ENCODE measurements at places on chromosomes 3 and 15.

- DNase-seq: no peak
These were observed 71.0 kb upstream of the ZNF280D start for GRCh38 chr15:56804279-56804678.

GRCh38 chr3:12175137-12175593 is 16.5 kb upstream of the TIMP4 start:
- DNase-seq: peak; percentile 63

GRCh38 chr3:141123677-141124410 is 72.7 kb downstream of the SPSB4 start:
- DNase-seq: no peak

GRCh38 chr15:52790169-52790708 is at the start of gene ONECUT1:
Gene ONECUT1, minus strand, starts transcription at chr15:52790336. Its CDS starts 452 bp downstream, at chr15:52789884.
- DNase-seq: peak; percentile 43

GRCh38 chr3:98573181-98573728 is 20.2 kb downstream of the CPOX start:
- peak; percentile 39 for DNase-seq

DNA sequence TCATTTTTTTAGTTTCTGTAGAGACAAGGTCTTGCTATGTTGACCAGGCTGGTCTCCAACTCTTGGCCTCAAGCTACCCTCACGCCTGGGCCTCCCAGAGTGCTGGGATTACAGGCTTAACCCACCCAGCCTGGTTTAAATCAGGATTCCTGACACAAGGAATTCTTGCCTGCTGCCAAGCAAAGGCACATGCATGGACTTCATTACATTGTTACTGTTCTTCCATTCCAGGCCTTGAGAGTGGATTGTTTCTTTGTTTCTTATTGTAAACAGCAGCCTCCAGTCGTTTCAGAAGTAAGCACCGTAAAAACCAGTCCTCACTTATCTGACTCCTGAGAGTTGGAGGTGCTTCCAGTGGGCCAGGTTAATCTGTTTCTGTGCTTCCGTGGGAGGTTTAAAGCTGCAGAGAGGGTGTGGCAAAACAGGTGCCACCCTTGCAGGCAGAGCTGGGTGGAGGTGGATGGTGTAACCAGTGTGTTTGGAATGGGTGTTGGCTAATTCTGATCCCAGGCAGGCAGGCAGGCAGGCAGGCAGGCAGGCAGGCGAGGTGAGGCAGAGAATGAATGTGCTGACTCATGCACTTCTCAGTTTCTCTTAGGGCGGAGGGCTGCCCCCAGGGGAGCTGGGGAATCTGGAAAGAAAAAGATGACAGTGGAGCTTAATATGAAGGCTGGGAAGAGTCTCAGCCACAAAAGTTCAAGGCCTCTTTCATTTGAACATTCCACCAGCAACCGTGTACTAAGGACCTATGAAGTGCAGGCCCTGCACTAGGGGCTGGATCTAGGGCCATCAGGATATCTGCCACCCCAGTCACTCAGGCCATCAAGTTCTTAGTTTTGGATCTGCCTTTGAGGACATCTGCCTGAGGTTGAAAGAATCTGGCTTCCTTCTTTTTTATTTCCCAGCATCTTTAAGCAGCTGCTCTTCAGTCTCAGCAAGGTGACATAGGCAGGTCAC is 37.0 kb upstream of the CDCP1 start:
- DNase-seq: peak; percentile 86

- DNase-seq: no peak
These were observed 294.9 kb upstream of the ZNF385D start for GRCh38 chr3:22045882-22046281.

Data from fibroblast of skin of right biceps (primary cell).